ENCODE measurements at places on chromosomes 7 and 10. TPM values are rescaled to one million over a fixed set of nuclear protein-coding genes. Genes with fewer than 3 reads are reported as not detected.

AKR1D1 gene
- total RNA-seq: not detected

ENTPD1 gene
- not detected for total RNA-seq

AGAP4 gene
- 1.8 TPM for total RNA-seq

MMP21 gene
- not detected for total RNA-seq

EBLN1 gene
- not detected for total RNA-seq

NEUROG3 gene
- total RNA-seq: not detected

ITGB8 gene
- total RNA-seq: 10.8 TPM

SLC16A12 gene
- 1.6 TPM for total RNA-seq

ANKRD2 gene
- total RNA-seq: 0.36 TPM

CLCN1 gene
- total RNA-seq: not detected

Data from IMR-90 (cell line).